Activated naive CD8-positive, alpha-beta T cell treated with anti-CD3 and anti-CD28 coated beads, Interleukin-2, amount 50 U/mL, for 24 hours (primary cell): ENCODE measurements at places on chromosomes 1 and 21.
A peak's percentile ranks its signal among the peaks of the same experiment; 100 is the strongest.

GRCh38 chr1:198841477-198841876, 202.6 kb downstream of the PTPRC start:
- no peak for DNase-seq

- no peak for DNase-seq
These were observed 639 bp upstream of the SPATA1 start for GRCh38 chr1:84505493-84506001.

GRCh38 chr21:29334717-29335428, 36.2 kb downstream of the BACH1 start:
- DNase-seq, result no peak

GRCh38 chr1:108034396-108034795, 69.4 kb upstream of the VAV3 start:
- DNase-seq, result no peak

DNA sequence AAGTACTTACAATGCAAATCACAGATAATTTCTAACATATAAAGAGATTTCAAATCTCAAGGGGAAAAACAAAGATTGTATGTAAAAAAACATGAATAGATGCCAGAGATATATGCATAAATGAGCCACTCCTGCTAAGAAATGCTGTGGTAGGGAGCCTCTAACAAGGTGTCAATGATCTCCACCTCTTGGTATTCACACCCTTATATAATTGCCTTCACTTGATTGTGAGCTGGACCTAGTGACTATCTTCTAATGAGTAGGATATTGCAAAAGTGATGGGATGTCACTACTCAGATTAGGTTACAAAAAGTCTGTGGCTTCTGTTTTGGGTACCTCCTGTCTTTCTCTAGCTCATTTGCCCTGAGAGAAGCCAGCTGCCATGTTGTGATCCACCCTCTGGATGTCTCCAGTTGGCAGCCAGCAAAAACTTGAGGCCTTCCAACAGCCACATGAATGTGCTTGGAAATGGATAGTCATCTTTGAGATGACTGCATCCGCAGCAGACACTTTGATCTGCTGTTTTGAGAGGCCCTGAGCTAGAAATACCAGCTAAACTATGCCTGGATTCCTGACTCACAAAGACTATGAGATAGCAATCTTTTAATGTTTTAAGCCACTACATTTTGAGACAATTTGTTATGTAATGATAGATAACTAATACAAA, 196.1 kb upstream of the FGGY start:
- no peak for DNase-seq

DNA sequence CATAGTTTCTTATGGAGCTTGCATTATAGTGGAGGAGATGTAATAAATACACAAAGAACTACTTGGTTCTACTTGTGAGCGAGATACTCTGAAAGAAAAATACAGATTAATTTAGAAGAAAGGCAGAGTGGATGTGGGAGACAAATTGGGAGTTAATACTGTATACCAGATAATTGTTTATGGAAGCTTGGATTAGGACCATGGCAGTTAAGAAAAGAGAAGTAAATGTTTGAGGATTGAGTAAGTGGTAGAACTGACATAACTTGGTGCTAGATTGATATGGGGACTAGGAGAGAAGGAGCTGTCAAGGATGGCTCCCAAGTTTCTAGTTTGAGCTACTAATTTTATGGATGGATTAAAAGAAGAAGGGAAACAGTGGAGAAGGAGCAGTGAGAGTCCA, 47.3 kb downstream of the INKA2 start:
- DNase-seq, result no peak

GRCh38 chr1:104787866-104788510, 1038.3 kb downstream of the AMY1C start:
- DNase-seq, result no peak

- peak; percentile 63 for DNase-seq
These were observed 21.5 kb upstream of the RCAN3 start for GRCh38 chr1:24481101-24481500.

GRCh38 chr1:221548942-221549341, 192.9 kb downstream of the DUSP10 start:
- DNase-seq, result no peak

GRCh38 chr1:13587256-13588030, 3.8 kb downstream of the PDPN start:
- DNase-seq, result no peak

DNA sequence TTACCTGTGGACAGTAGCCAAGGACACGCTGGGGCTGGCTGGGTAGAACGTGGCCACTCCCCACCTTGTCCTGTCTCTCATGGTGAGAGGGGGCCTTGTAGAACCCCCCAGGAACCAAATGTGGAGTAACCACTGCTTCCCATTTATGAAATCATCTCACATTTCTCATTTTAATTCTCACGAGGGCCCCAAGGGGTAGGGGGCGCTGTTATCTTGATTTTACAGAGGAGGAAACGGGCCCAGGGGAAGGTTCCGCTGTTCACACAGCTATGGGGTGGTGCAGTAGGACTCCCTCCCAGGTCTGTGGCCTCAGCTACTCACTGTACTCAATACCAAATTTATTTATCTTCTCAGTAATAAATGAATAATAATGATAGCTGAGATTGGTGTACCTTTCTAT, 5.5 kb downstream of the SMPDL3B start:
- peak; percentile 75 for DNase-seq

DNA sequence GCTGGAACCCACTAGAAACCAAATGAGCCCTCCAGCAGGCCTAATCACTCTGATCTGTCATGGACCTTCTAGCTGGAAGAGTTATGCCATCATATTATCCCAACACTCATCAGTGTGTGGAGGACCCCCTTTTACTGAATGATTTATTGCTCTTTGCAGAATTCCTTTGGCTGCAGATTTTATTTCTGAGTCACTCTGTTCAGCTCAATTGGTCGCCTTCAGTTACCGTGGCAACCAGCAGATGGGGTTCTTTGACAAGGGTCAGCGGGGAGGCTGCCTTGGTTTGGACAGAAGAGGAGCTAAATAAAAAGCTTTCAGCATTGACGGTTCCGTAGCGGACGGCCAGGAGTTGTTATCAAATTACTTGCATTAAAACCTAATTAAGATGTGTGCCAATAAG, 220.1 kb downstream of the SDCCAG8 start:
- DNase-seq, result no peak

DNA sequence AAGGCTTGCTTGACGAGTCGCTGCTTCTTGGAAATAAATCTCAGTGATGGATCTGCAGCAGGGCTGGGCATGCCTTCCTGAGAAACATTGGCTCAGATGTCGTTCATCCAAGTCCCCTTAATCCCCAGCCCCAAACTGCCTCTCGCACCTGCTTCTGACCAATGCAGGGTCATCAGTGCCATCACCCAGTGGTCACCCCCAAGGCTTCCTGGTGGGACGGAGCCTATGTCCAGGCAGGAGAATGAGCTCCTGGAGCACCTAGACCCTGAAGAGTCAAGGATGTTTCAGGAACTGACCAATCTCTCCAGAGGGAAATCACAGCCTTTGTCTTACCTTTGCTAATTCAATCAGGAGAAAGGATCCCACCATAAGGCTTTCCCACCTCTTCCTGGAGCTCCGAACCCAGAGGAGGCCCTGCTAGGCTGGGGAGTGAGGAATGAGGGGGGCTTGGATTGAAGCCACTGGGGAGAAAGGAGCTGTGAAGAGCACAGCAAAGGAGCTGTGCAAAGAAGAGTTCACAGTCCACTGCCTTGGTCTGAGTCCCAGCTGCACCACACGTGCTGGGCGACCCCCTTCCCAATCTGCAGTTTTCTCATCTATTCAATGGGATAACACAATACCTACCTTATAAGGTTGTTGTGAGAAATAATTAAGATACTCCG, 416.1 kb downstream of the NPHP4 start:
- DNase-seq, result no peak
